ENCODE measurements at places on chromosomes 4 and X.

DNA sequence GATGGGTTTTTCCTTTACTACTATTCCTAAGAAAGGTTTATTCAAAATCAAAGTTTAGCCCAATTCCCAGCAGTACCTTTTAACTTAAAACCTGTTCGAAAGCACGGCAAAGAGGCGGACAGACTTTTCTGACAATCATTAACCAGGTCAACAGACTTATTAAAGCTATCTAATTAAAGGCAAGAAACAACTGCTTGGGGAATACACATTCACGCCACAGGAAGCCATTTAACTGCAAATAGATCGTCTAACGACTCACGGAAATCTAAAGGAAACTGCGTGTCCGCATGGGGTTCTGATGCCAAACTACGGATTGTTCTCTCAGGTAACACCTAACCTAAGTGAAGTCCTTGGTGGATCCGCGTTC lies 663 bp upstream of the USP53 start:
- no peak for DNase-seq

DNA sequence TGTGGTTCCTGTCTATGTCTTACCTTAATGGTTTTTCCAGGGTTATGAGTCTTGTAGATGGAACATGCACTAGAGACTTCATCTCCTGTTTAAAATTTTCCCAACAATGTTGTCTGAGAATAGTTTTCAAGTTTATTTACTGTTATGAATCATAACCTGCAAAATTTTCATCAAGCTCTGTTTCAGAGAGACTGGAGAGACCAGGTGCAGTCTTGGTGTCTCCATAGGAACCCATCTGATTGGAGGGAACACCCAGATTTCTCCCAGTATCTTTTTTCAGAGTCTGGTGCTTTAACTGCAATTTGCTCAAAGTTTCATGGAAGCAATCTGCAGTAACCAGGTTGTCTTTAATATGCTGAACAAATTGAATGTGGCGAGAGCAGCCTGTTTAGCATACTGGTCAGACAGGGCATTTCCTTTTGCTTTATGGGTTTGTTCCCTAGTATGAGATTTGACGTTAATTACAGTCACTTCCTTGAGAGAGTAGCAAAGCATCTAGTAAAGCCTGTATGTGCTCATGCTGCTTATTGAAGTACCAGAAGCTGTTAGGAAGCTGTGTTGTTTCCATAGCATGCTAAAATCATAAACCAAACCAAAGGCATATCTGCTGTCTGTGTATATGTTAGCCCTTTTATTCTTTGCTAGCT lies 18.8 kb upstream of the VSIG1 start:
- no peak for DNase-seq

GRCh38 chr4:135282676-135283075 lies 1081.1 kb upstream of the PABPC4L start:
- DNase-seq, result no peak

DNA sequence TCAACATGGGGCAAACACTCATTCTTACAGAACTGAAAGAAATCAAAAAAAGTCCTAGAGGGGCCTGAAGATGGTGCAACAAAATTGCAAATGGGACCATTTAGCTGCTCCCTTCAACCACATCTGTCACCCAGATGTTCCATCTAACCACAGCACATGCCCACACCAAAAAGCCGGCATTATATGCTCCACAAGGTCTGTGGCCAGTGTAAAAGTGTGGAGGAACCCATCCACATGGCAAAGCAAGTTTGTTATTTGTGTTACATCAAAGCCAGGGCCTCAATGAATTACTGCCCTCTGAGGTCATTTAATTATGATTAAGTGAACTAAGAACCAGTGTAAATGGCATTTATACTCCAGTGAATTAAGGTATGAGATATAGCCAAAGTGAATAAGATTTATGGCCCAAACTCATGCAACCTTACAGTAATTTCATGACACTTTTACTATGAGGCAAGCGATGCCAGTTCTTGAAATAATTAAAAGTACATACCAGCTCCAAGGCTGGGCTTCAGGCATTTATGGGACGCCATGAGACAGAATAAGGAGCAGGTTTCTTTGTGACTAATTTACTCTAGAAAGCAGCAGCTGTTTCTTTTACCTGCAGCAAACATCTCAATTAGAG lies 48.7 kb upstream of the FGF16 start:
- DNase-seq, result no peak

DNA sequence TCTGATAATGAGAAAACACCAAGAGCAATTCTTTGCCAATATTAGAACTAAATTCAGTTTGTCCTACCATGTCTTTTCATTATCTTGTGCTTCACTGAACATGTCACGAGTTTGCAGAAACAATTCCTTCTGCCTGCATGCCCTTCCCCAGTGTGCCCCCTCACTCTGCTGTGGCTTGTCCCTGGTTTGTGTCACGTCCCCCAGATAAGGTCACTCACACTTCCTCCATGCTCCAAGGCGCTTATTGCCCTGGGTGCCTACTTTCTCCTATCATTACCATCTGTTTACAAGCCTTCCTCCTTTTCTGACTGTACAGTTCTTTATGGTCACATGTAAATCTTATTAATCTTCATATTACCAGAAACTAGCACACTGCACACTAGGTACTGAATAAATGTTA lies 394.1 kb downstream of the KCNIP4 start:
- DNase-seq, result no peak

DNA sequence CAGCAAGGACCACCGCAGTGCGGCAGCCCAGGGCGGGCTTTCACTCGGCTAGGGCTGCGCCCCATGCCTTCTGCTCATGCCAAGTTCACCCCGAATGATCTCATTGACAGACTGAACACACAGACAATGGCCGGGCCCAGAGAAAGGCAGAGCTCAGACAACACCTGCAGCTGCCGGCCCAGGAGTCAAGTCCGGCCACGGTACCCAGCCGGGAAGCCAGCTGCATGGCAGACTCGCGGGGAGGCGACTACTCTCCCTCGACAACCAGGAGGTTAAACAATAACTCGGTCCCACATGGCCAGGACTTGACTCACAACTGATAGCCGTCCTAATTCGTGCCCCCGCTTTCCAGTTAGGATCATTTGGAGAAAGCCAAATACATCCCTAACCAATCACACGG lies 50.4 kb downstream of the ABLIM2 start:
- DNase-seq, result no peak

GRCh38 chr4:181138116-181138515 lies 1105.1 kb upstream of the TENM3 start:
- no peak for DNase-seq

DNA sequence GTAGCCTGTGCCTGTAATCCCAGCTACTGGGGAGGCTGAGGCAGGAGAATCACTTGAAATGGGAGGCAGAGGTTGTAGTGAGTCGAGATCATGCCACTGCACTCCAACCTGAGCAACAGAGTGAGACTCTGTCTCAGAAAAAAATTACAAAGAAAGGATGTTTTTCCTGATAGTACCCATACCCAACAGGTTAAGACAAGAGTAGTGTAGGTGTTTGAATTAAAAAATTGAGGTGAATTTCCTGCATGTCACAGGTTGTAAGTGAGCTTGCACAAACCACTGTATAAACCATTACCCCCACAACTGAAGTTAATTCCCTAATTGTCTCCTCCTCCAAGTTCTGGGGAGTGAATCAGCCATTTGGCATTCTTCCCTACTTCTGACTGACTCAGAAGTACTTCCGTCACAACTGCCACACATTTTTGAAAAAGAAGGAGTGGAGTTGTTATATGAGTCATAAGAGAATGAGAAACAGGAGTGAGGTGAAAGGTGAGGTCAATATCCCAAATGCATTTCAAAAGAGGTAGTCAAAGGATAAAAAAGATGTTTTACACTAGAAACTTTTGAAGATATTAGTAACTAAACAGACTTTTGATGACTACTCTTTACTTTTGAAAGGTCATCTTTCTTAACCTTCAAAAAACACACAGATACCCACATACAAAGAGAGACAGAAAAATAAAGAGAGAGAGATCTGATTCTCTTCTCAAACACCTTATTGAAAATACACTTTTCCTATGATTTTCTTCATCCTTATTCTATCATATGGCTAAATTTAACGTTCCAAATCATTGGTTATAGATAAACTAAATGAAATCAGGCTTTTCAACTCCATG lies 134.5 kb downstream of the BTC start:
- DNase-seq, result peak; percentile 95

DNA sequence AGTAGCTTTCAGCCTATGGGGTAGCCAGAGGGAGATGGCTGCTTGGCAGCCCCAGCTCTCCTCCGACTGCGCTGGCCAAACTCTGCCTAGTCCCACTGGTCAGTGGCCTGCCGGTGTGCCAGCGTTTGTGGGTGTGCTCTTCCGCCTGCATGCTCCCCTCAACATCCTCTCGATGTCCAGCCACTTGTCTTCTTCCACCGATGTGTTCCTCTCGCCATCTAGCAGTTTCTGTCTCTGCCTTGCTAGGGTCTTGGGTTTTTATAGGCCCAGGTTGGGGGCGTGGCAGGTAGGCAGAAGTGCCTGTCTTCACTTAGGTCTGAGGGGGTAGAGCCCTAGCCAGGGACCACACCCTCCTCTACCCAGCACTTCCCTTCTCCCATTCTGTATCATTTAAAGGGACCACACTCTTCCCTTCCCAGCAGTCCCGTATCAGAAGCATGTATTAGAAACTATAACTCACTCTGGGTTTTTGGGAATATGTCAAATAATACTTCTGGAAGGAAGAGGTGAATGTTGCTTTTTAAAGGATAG lies 124.4 kb downstream of the KDM6A start:
- DNase-seq, result no peak

DNA sequence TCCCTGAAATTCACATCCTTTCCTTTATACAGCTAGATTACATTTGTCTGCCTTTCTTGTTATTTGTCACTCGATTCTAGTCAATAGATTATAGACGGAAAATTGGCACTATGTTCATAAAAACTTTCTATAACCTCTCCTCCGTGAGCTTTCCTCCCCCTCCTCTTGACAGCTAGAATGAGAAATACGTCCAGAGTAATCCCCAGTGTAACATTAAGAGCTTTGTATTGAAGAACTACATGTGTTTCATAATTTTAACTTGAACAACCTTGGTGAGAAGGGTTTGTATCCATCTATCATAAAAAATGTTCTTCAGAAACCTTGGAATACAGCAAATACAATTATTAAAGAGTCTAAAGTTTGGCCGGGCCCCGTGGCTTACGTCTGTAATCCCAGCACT lies 1707.4 kb downstream of the PCDH7 start:
- DNase-seq, result no peak

DNA sequence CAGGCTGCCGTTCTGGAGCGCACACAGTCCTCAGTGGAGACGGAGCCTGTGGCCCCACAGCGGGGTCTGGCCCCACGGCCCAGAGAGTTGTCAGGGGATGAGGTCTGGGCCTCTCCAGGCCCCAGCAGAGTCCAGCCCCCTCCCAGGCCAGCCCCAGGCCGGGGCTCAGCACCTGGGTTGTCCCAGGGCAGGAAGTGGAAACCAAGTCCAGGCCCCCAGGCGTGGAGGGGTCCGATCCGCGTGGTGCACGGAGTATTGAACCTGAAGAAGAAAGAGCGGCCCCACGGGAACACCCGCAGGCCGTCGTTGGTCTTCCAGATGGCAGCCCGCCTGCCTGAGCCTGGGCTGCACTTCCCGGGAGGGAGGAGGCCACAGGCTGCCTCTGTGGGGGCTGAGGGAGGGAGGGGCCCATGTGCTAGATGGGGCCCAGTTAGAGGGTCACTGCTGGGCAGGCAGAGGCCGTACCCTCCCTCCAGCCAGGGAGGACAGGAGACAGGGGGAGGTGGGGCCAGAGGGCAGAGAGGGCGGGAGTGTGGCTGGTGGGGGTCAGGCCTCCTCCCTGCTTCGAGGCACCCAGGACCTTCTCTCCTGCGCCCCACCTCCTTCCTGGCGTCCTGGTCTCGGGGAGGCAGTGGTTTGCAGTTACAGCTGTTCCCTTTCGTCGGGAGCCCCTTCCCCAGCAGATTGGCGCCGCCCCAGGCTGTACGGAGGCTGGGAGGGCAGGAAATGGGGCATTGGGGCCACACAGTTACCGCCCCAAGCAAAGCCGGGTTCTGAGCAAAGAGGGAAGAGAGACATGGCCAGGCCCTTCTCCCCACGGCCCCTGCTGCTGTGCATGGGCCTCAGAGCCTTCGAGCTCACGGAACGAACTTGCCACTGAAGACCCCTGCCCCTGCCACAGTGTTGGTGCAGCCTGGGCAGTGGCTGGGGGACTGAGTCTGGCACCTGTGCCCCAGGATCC lies 8.1 kb downstream of the HGFAC start:
- no peak for DNase-seq

- peak; percentile 38 for DNase-seq
Observed at GRCh38 chr4:105951198-105951597, 55.9 kb downstream of the NPNT start.

GRCh38 chrX:98380106-98380505 lies 1496.4 kb downstream of the RPA4 start:
- no peak for DNase-seq

DNA sequence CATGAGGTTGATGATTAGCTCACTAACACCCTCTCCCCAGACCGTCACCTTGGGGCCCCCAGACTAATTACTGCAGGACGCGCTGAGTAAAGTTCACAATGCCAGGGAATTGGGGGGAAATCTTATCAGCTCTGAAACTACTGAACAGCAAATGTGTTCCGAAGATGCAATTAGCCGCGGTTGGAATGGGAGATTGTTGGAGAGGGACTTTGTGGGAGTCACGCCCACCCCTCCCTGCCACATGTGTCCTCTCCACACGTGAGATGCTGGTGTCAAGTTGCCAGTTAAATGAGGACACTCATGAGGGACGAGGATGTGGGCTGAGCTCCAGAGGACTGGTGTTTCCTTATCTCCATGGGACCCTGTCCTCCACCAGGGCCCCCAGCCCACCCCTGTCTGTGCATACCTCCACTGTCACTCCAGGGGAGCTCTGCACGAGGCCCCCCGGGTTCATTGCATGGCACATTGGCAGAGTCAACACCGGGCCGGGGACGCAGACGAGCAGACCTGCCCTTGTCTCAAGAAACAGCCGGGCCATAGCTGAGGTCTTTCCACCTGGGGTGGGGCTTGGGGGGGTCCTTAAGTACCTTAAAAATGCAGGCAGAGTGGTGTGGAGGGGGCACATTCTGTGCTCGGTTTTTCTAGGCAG lies 175.4 kb upstream of the PSAPL1 start:
- DNase-seq, result no peak

DNA sequence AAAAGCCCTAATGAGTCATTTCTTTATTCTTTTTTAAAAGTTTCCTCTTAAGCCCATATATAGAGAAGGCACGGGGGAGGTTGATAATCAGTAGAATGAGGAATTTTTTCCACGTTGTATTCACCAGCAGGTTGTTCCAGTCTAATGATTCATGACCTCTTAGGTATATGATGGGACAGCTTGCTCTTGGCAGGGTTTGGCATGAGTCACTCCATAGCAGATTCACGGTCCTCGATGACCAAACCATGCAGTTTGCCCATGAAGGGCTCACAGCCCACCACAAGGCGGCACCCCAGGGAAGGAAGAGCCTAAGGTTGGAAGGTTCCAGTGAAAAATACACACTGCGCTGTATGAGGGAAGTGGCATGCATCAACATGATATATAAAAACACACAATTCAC lies 623.8 kb upstream of the DIPK2B start:
- no peak for DNase-seq

DNA sequence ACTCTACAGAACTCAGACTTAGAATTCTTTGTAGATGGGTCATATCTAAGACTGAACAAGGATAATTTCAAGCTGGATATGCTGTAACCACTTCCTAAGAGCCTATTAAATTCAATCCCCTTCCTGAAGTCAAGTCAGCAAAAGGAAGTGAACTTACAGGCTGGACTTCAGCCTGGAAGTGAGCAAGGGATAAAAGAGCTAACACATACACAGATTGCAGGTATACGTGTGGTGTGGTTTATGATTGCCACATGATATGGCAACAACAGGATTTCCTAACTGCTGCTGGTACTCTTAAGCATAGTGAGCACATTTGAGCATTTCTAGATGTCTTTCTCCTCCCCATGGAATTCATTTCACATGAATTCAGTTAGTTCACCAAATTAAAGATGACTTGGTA lies 38.2 kb upstream of the UXT start:
- DNase-seq, result no peak

All from BJ (cell line).